ENCODE measurements at places on chromosomes 16 and 17.

DNA sequence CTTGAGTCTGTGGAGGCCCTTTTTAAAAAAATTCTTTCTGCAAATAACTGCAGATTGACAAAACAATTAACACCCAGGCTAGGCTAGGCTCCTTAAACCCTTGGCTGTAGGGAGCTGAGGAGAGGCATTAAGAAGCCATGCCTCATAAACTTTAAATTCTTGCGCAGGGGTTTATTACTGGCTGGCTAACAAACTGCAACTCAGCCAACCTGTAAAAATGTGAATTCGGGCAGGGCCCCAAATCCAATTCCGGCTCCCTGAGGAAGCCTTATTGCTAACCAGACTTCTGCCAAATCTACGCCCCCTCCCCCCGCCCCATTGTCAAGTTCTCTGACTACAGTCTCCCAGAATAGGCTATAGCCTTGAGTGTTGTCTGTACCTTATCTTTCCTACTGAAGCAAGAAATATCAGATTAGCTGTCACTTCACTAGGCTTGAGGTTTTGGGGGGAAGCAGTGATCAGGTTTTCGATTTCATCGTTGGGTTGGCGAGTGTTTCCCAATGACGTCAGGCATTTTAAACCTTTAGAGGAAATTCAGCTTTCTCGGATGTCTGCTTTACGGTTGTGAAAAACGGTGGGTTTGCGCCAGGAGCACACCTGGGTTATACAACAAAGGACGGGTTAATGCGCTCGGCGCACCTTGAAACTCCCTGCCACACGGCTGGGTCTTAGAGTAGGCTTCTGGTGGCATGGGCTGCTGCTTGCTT, 2.0 kb downstream of the CDH3 start:
- no peak for DNase-seq

DNA sequence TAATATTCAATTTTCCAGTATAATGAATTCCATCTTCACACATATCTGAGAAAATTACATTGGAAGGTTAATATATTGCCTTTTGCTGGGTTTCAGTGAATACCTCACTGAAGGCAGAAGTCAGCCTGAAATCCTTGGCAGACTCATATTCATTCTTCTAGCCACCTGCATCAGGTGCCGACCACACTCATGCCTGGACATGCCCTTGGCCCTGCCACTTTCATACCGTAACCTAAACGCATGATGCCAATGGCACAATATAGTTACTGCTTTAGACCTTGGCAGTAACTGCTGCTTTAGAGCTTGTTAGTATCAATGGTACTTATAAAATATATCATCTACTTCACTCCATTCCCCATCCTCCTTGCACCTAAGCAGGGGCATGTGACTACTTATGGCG, 817.6 kb upstream of the CDH8 start:
- DNase-seq: no peak

DNA sequence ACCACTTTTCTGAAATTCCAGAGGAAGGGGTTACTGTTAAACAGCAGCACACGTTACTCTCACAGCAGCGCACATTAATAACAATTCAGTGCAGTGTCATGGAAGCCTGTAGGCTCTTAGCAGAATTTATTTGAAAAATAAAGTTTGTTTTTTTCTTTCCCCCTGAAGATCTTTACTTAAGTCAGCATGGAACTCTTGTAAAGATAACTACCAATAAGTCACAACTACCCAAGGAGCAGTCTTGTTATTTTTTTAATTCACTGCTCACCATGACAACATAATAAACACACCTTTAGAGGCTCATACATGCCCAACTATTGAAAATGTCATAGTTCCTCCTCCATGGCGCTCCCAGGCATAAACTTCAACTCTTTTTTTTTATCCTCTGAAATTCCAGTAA, 31.8 kb upstream of the PSMD7 start:
- DNase-seq: no peak

- no peak for DNase-seq
Measured at GRCh38 chr17:30218799-30219198, 16.7 kb downstream of the SLC6A4 start.

GRCh38 chr16:85187002-85187401, 74.7 kb upstream of the CIBAR2 start:
- no peak for DNase-seq

GRCh38 chr17:47676510-47677165, 17.3 kb upstream of the TBKBP1 start:
- DNase-seq: no peak
